ENCODE measurements at places on chromosomes 7 and 10.

GRCh38 chr10:131245475-131246059, 66.0 kb downstream of the TCERG1L start:
- no peak for DNase-seq

DNA sequence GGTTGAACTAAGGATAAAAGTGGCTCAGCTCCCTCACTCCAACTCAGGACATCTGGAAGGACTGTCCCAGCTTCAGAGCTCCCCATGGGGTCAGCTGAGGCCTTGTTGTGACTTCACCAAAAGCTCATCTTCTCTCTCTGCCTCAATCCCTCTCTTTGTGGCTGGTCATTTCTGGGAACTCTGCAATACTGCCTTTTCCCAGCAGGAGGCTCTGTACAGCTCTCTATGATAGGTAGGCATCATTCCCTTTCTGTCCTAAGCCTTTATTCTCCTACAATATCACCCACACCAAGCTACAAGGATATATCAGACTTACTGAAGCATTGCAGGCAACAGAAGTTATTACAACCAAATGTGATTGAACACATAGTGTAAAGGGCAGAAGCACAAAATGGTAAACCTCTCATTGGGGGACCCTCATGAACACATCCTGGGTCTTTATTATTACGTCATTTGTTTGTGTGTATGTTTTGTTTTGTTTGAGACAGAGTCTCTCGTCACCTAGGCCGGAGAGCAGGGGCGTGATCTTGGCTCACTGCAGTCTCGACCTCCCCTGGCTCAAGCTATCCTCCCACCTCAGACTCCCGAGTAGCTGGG, 36.7 kb upstream of the PRPS1L1 start:
- DNase-seq = no peak

DNA sequence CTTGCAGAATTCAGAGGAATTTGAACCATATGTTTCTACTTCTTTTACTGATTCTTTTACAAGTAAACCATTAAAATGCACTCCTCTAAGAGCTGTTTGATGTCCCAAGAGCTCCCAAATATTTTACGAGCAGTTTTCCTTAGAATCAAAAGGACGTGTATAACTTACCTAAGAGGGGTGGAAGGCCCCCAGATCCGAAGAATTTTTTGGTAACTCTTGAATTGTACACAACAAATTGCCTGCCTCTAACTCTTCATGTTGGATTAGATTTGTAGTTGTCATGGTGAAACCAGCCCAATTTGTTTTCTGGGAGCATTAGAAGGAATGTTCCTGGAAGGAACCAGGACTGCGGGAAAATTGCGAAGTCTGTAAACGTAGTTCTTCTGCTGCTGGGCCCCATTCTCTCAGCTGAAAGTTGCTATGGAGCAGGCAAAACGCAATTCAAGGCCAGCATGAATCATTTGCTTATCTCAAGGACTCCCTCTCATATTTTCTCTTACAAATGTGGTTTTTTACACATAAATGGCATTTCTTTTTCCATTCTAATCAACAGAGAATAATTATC, 124.8 kb upstream of the TMEM72 start:
- no peak for DNase-seq

DNA sequence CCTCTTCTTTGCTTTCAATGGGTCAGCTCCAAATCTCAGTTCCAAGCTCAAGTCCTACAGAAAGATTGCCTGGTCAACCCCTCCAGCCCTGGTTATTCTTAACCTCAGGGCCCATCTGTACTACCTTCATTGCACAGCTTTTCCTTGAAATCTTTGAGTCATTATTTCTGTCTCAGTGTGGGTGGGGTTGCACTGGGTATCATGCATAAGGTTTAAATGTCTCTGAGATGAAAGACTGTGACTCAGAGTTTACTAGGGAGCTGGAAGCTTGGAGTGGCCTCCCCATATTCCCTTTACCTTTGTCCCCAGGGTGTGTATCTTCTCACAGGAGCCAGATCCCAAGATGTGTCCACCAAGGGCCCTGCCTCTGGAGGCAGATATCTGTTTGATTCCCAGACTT, 3.3 kb upstream of the OR6V1 start:
- DNase-seq = no peak

GRCh38 chr10:5816170-5816569, 2.9 kb upstream of the GDI2 start:
- no peak for DNase-seq

- peak; percentile 21 for DNase-seq
These were observed 1002.9 kb upstream of the KCND2 start for GRCh38 chr7:119270045-119270464.

DNA sequence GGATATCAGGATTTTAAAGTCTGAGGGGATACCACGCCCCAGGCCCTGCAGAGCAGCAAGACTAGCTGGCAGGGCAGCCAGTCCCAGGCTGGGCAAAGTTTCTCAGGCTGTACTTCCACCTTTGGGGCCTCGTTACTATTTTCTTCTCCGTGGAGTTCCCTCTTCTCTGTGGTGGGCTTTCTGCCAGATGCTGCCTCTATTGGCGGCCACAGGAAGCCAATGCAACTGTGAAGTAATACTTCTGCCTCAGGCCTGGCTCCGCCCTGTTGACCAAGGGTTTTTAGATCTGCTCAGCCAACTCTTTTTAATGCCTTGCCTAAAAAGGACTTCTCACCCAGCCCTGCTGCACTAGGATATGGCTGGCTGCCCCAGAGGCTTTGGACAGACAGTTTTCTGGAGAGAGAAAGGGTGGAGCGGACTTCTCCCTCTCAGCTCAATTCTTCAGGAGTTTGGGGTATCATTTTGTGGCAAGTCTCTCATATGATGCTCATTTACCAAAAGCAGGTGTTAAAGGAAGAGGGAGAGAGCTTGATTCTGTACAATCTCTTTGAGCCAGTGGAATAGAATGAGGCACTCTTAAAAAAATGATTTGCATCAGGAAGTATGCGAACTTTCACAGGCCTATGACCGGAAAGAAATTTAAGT, 67.4 kb downstream of the HHEX start:
- DNase-seq = peak; percentile 78

DNA sequence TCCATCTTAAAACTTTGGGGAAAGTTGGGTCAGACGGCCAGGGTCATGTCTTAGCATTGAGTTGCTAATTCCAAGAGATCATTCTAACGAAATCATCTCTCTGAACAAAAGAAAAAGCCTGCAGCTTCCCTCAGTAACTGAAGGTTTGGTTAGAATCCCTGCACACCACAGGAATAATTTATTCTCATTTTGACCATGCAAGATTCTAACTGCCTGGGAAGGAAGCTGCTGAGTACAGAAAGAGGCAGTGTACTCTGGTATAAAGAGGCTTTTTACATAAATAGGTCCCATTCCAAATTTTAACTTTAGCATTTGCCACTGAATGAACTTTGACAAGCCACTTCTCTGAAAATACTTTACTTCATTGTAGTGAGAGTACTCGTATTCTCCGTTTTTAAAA, 76.9 kb upstream of the RSBN1L start:
- DNase-seq = no peak

DNA sequence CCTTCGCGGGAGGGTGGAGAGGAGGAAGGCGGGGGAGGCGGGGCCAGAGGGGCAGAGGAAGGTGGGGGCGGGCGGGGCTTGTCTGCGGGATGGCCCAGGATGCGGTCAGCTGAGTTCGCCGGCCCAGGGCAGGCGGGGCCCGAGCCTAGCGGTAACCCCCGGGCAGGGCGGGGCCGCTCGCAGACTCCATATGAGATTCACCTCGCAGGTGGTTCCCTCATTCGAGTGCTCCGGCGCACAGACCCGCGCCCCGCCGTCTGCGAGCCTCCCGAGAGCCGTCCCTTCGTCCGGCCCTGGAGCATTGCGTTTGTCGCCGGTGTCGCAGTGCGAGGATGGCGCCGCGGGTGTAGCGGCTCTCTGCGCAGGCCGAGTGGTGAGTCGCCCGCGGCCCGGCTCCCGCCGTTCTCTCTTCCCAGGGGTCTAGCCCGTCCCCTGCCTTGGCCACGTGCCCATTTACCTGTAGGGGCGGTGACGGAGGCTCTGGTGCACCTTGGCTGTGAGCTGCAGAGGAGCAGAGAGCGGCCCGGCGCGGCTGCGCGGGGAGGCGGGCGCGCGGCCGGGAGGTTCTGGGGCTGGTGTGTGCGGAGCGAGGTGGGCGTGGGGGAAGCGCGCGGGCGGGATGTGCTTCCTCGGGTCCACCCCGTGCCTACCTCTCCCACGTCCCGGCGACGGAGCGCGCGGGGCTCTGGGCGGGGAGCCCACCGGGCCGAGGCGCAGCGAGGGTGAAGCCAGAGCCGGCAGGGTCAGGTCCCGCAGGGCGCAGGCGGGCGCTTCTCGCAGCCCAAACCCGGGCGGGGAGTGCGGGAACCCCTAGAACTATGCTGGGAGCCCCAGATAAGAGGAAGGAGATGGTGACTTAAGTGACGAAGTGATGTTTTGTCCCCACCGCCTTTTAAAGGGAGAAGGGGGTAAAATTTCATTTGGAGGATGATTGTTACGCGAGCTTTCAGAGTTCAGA, at the start of gene UPP1:
TSS of gene UPP1 (plus strand) at position 220 of the 958 bp plus-strand sequence. CDS start 5,519 bp downstream, outside the sequence.
- DNase-seq = peak; percentile 99

GRCh38 chr10:71289421-71290130, 29.5 kb upstream of the SLC29A3 start:
- no peak for DNase-seq

GRCh38 chr7:32036557-32036956, 33.6 kb downstream of the PDE1C start:
- DNase-seq = no peak

DNA sequence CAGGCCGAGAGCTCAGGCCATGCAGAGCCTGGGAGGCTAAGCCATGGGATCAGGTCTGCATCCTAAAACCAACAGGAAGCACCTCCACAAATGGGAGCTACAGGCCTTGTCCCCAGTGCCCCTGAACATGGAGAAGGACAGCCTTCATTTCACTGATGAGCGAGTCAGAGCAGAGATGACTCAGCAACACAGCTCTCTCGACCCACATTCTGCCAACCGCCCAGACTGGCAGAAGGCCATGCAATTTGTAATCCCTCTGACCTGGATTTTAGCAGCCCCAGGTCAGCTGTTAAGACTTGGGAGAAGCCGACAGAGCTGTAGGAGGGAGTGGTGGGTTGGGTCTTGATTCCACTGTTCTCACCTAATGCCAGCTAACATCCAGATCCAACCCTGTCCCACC, 25.5 kb downstream of the VOPP1 start:
- peak; percentile 91 for DNase-seq

GRCh38 chr7:76383089-76383944, 24.5 kb upstream of the YWHAG start:
- no peak for DNase-seq

DNA sequence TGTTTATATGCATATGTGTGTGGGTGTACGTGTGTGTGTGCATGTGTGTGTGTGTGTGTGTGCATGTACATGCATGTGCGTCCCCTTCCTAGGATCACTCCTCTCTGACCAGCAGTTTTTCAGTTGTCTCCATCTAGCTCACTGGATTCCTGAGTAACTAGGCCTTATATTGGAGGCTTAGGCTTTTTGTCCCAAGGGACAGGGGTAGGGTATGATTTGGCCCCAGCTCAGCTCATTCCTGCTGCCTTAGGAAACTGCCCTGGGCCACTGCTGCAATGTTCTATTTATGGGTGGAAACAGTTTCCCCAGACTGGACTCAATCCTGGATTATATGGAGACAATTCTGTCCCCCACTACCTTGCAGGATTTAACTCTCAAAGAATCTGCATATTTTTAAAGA, 68.8 kb upstream of the SDK1 start:
- DNase-seq = no peak

GRCh38 chr10:105239311-105240219, 598.5 kb downstream of the SORCS3 start:
- DNase-seq = no peak

DNA sequence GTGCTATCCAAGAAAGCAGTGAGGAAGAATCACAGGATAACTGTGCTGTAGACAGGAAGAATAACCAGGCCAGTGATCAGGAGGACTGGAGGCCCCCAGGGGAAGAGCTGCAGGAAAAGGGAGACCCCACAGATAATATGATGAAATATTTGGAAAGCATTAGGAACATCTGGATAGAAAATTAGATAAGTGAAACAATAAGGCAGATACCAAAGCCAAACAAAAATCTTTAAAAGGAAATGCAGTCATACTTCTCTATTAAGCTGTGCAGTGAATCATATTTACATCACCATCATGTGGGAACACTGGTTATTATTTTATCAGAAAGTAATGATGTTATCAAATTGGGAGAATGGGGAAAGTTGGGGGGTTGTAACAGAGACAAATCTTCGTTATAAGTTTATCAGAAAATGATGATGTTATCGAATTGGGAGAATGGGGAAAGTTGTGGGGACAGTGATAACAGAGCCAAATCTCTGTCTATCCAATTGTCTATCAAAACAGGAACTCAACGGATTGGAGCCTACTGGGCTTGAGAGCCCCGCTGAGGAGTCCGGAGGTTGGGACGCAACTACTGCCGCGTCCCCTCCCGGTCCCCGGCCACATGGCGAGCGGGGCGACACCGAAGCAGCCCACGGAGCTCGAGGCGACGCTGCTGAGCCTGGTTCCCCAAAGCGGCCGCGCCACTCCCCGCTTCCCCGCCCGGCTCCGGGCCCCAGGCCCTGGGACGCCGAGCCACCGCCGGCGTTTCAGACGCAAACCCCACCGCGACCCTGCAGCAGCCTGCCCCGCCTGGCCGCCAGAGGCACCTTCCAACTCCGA, 14.0 kb upstream of the RALA start:
- no peak for DNase-seq

GRCh38 chr7:17158261-17158660, 140.2 kb upstream of the AHR start:
- no peak for DNase-seq

DNA sequence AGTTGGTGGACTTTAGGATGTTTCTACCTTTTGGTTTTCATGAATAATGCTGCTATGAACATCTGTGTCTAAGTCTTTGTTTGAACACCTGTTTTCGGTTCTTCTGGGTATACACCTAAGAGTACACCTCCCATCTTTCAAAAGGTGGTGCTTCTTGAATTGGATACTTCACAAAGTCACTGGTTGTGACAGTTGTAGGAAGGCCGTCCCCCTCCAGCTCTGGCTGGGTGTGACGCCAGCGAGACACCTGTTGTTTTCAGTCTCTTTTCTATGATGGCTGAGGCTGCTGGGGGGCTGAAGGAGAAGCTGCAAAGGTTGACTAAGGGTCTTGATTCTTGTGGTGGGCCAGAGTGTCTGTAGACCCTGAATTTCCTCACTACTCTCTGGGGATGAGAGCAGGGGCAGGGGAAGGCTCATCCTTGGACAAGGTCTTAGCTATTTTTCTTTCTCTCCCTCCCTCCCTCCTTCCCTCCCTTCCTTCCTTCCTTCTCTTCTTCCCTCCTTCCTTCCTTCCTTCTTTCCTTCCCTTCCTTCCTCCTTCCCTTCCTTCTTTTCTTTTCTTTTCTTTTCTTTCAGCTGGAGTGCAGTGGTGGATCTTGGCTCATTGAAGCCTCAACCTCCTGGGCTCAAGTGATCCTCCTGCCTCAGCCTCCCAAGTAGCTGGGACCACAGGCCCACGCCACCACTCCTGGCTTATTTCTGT, 5.6 kb downstream of the NEURL1 start:
- no peak for DNase-seq

DNA sequence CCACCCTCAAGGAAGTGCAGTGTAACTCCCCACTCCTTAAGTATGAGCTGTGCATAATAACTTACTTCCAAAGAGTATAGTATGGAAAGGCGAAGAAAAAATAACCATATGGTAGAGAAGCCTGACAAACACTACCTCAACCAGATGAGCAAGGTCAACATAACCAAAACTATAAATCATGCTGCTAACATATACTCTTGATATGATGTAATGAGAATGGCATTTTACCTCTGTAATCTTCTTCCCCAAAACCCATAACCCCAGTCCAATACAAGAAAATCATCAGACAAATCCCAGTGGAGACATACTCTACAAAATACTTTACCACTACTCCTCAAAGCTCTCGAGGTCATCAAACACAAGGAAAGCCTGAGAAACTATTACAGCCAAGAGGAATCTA, 15.8 kb downstream of the OSBPL3 start:
- DNase-seq = no peak
